Activated CD8-positive, alpha-beta memory T cell treated with anti-CD3 and anti-CD28 coated beads for 48 hours (primary cell): ENCODE measurements at places on chromosomes 4 and X.

DNA sequence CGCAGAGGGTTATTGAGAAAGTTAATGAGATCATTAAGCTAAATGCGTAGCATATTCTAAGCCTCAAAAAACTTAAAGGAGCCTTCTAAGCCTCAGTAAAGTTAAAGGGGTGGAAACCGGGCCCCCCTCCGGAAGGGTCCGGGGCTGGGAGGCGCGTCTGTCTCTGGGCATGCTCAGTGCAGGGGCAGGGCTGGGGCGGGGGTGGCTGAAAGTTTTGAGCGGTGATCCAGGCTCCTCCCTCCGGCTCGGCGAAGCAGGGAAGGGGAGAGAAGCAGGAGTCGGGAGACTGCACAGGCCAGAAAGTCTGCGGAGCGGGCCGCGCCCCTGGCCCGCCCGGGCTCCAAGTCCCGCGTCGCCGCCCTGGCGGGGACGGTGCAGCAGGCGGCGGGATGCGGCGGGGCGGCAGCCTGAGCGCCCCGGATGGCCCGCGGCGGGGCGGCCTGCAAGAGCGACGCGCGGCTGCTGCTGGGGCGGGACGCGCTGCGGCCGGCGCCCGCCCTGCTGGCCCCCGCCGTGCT is at the start of gene EVC:
EVC (plus strand) TSS at position 241 of the 518 bp plus-strand sequence; CDS start at position 421, 180 bp downstream.
- DNase-seq: no peak

- no peak for DNase-seq
Observed at GRCh38 chr4:91325495-91325894, 978.3 kb upstream of the GRID2 start.

- DNase-seq: no peak
Observed at GRCh38 chr4:71974681-71975080, 57.1 kb upstream of the NPFFR2 start.

DNA sequence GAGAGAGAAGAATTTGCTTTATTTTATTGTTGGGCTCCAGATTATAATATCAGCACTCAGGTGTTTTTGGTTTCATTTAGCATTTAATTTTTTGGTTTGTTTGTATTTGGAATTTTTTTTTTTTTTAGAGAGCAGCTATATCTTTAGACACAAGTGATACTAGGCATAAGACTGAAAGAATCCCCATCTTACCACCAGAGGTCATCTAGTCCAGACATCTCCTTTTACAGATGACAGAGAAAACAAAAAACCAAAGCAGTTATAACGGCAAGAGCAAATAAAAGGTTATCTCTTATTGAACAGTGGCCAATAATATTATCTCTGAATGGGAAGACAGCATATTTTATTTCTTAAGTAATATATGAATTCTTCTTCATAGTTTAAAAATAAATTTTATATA is 22.8 kb downstream of the USP38 start:
- DNase-seq: no peak

- no peak for DNase-seq
Observed at GRCh38 chrX:7948483-7948882, 21.3 kb upstream of the PNPLA4 start.

DNA sequence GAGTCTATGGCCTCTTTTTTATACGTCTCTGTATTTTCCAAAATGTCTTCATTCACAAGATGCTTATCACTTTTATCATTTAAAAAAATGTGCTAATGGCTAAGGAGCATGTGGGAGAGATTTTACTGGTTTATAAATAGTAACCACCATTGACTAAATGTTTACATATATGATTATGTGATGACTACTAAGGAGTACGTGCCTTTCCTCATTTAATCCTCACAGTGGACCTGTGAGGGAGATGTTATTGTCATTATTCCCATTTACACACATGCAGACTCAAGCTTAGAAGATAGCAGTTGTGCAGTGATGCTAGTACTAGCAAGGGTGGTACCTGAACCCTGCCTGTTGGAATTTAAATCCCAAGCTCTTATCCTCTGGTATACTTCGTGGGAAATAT is 2.4 kb downstream of the SRD5A3 start:
- DNase-seq: no peak

- DNase-seq: no peak
Observed at GRCh38 chr4:27005905-27006590, 145.4 kb downstream of the STIM2 start.

- no peak for DNase-seq
Observed at GRCh38 chr4:5066101-5066500, 14.8 kb downstream of the STK32B start.

DNA sequence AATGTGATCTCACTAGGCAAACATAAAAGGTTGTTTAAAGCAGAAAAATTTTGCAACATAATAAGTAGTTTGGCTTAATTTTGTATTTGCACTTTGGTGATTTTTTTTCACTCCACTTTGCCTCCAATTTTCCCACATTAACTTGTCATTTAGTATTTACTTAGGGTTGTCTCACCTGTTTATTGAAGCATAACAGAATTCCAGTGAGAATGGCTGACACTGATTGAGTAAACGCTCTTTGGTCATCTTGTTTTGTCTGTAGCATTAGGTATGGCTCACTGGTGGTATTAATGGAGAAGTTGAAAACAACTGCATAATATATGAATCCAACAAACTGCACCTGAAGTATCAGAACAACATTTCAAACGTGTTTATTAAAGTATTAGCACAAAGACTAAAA is 799.5 kb upstream of the ADGRL3 start:
- DNase-seq: no peak

- DNase-seq: no peak
Observed at GRCh38 chr4:186169945-186170802, 21.2 kb upstream of the CYP4V2 start.

DNA sequence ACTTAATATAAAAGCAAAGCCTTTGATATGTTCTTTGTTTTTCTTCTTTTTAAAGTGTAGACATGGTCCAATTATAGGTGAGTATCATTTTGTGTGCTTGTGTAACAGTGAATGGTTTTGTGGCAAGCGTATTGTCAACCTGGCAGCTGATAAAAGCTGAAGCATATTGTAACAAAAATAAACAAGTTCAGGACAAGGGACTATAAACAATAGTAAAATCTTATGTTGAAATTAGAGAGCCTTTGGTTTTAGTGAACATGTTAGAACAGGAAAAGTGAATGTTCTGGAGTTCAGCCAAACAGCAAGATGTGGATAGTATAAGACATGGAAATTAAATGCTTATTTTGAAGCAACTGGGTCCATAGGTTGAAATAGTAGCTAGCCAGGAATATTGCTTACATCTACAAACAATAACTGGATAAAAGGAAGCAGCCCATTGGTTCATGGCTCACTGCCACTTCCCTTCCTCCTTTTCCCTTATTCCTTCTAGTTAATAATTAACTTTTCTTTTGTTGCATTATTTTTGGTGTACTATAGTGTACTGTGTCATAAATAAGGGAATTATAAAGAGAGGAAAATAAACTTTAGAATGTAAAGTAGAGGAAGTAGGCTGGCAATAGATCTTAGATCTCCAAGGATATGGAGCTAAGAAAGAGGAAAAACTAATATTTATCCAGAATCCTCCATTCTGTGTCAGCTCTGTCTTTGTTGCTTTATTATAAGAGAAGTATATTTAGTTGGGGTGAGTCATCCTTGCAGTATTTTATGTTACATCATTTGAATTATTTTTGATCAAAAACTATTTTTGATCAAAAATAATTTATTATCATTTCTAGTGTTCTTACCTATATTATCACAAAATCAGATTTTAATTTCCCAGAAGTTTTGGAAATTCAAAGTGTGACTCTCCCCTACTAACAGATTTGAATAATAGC is 65.6 kb downstream of the MRPL1 start:
- no peak for DNase-seq

GRCh38 chr4:83387012-83387411 is 52.4 kb upstream of the HPSE start:
- no peak for DNase-seq

GRCh38 chr4:95263391-95263790 is 285.4 kb downstream of the UNC5C start:
- DNase-seq: no peak

DNA sequence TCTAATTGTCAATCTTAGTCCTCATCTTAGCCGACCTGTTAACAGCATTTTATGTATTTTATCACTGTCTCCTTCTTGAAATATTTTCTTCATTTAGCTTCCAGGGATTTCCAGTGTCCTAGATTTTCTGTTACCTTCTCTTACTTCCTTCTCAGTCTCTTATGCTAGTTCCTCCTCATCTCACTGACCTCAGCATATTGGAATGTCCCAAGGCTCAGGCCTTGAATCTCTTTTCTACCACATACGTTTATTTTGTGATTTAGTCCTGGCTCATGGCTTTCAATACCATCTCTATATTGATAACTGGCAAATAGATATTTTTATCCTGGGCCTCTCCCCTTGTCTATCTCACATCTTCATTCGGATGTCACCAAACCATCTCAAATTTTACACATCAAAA is 61.1 kb downstream of the IQCM start:
- DNase-seq: no peak

DNA sequence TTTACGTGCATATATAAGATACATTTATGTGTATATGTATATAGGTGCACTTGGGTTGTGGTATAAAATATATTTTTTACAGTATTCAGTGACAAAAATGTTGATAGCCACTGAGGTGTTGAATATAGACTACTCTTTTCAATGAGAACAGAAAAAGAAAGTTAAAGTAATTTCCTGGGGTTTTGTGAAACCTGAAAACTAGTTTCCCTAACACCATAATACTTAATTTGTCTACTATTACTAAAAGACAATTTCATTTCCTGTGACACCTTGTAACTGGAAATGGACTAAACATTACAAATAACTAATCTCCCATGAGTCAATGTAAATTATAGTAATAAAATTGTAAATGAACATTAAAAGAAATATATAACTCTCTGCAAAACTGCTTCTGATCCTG is 32.0 kb upstream of the MAP9 start:
- no peak for DNase-seq

- no peak for DNase-seq
Observed at GRCh38 chrX:64186974-64187761, 18.3 kb downstream of the AMER1 start.

- DNase-seq: peak; percentile 21
Observed at GRCh38 chrX:41275661-41276609, 58.0 kb upstream of the DDX3X start.

- DNase-seq: no peak
Observed at GRCh38 chr4:4420421-4420820, 33.5 kb downstream of the NSG1 start.

DNA sequence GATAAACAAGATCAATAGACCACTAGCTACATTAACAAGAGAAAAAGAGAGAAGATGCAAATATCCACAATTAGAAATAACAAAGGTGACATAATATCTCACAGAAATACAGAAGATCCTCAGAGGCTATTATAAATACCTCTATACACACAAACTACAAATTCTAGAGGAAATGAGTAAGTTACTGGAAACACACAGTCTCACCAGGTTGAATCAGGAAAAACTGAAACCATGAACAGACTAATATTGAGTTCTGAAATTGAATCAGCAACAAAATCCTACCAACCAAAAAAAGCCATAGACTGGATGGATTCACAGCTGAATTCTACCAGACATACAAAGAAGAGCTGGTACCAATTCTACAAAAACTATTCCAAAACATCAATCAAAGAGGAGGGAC is 211.8 kb upstream of the CPEB2 start:
- no peak for DNase-seq

- no peak for DNase-seq
Observed at GRCh38 chr4:90904021-90904420, 776.8 kb downstream of the CCSER1 start.

DNA sequence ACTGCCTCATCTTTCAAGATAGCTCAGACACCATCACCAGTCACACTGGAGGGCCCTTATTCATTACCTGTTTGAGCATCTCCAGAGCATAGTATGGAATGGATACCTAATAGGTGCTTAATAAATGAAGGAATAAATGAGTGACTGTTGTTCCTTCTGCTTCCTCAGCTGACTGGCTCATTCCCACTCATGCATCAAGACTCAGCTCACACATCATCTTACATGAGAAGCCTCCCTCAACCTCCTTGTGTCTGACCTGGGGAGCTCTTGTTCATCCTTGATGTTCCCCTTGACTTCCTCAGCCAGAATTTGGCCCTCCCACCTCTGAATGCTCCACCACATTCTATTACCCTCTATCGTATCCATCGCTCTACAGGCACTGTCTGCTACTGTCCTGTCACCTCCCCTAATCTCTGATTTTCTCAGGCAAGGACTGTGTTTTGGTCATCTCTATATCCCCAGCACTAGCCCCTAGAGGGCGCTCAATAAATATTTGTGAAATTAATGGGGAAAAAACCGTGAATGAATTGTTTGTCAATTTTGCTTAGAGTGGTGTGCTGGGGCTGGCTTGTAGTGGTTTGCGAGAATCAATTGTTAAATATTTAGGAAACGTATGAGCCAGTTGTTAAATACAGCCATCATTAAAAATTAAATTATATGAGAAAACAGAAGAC is 88.3 kb downstream of the NHSL2 start:
- DNase-seq: no peak

- no peak for DNase-seq
Observed at GRCh38 chr4:158821228-158821971, 52.6 kb downstream of the FNIP2 start.

- peak; percentile 4 for DNase-seq
Observed at GRCh38 chrX:128975745-128976144, 547.5 kb downstream of the SMARCA1 start.

GRCh38 chrX:96763608-96764007 is 79.0 kb downstream of the DIAPH2 start:
- no peak for DNase-seq

DNA sequence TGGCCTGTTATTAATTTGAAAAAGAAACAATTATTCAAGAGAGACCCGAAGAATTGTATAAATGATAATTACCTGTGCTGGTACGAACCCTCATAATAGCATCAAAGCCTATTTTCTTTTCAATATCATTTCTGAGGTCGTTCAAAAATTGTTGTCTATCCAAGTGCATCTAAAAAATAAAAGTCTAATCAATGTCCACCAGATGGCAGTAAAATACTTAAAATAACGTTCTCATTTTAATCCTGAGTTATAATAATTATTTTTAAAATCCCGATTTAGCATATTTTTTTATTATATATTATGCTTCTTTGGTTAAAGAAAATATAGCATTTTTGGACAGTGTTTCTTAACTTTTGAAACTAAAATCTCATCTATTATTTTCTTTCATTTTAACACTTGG is 55.7 kb downstream of the METTL14 start:
- no peak for DNase-seq

DNA sequence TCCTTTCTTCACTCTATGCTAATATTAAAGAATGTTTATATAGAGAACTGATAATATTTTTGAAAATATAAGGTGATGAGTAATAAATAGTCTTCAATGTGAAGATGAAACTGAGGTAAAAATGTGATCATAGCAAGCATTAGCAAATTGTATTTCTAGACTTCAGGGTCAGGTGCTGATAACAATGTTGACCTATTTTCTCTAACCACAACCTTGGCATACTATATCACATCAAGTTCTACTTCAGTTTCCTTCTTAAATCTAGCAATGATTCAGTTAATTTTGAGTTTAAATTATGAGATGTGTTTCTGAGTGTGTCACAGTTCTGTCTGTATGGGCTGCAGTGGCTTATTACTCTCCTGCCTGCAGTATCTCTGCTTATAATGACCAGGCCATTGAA is 209.4 kb downstream of the RAPGEF2 start:
- DNase-seq: no peak

GRCh38 chr4:53929955-53930798 is 134.2 kb downstream of the CHIC2 start:
- no peak for DNase-seq
